ENCODE measurements at places on chromosomes 12 and 14.

GRCh38 chr14:38958589-38958988 is 144.4 kb downstream of the SEC23A start:
- DNase-seq: no peak

- DNase-seq: no peak
Measured at GRCh38 chr14:93778453-93778852, 9.8 kb downstream of the PRIMA1 start.

- DNase-seq: no peak
Measured at GRCh38 chr12:106757623-106758348, 16.7 kb upstream of the RIC8B start.

- DNase-seq: no peak
Measured at GRCh38 chr12:130482448-130482847, 144.8 kb downstream of the PIWIL1 start.

GRCh38 chr12:125892276-125892675 is 827.0 kb downstream of the AACS start:
- DNase-seq: no peak

GRCh38 chr14:38357557-38357956 is 101.7 kb upstream of the CLEC14A start:
- DNase-seq: no peak

DNA sequence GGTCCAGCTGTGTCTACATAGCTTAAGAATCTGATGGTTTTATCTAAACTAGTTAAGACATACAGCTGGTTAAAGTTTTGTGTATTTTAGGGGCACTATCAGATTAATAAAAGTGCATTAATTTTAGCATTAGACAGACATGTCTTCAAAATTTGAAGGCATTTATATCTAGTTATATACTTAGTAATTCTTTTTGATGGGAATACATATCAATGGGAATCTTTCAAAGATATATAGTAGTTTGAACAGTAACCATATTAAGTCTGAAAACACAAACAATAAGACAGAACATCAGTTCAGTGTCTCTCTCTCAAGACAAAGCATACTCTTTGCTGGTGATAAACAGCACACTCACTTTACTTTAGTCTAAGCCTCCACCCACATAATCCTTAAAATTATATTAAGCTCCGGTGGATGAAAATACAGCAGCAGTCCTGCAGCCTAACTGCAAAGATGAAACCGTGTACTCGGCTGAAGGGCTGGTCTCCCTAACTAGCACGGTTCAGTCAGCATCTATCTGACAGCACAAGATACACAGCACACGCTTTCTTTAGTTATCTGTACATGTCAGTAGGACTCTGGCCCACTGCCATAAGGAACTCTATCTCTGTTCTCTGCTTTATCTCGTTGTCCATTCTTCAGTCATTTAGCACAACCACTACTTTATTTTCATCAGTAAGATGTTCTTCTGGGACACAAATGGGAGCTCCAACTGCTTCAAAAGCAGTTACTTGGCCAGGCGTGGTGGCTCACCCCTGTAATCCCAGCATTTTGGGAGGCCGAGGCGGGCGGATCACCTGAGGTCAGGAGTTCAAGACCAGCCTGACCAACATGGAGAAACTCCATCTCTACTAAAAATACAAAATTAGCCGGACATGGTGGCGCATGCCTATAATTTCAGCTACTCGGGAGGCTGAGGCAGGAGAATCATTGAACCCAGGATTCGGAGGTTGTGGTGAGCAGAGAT is 80.5 kb downstream of the MED13L start:
- DNase-seq: no peak

- DNase-seq: no peak
Measured at GRCh38 chr12:75981247-75982168, 50.1 kb downstream of the PHLDA1 start.

- DNase-seq: no peak
Measured at GRCh38 chr14:72780751-72781150, 113.2 kb downstream of the DPF3 start.

- DNase-seq: no peak
Measured at GRCh38 chr12:50458606-50459005, 46.2 kb upstream of the DIP2B start.

- no peak for DNase-seq
Measured at GRCh38 chr12:5173511-5174011, 129.9 kb downstream of the KCNA5 start.

- DNase-seq: no peak
Measured at GRCh38 chr14:65846196-65846868, 433.8 kb downstream of the FUT8 start.

DNA sequence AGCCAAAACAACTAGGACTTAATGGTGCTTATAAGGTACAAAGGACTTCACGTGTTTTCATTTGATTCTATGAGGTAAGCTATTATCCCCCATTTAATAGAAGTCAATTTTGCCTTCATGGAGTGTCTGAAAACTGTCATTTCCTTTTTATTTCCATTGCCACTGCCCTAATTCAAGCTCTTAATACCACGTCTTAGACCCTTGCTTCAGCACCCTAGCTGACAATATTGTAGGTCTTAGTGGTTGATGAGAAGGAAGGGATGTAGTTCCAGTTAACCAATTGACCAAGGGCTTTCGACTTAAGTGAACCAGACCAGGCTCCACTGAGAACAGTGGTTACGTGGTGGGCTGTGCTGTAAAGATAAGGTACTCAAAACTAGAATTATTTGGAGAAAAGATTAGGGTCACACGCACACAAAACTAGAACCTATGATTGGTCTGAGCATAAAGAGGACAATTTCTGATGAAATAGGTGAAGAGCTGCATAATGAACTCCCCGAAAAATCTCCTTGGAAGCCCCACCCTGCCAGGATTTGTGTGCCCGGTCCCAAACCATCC is 9.6 kb upstream of the ASIC1 start:
- DNase-seq: no peak

DNA sequence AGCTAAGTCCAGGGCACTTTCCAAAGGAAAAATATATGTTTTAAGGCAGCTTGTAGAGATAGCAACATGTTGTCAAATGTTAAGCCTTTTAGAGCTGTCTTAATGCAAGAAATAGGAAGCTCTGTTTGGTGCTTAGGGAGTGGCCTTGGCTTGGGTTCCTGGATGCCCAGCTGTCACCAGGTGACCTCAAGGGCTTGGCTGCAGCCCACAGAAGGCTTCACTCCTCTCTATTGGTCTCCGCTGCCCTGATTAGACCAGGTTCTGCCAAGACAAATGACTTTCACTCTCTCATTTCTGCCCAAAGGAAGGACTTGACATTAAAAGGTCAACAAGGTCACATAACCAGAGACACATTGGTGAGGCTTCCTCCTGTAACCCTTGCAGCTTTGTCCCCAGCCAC is 76.8 kb downstream of the WSCD2 start:
- no peak for DNase-seq

- no peak for DNase-seq
Measured at GRCh38 chr14:50957296-50957695, 13.0 kb upstream of the PYGL start.

- DNase-seq: no peak
Measured at GRCh38 chr14:90900476-90901083, 84.3 kb upstream of the TTC7B start.

DNA sequence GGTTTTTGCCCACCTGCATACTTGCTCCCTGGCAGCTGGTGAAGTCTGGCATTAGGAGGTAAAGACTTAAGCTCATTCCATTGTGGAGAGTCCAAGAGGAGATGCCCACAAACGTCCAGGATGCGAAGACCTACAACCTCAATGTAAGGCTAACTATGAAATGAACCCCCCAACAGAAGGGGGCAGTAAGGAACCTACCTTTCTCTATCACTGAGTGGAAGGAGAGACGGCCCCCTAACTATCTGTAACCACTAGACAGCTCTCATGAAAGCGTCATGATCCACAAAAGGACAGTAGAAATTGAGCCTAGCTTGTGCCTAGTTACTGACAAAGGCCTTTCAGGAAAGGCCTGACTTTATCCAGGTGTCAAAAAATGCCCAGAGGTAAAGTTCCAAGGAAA is 55.3 kb downstream of the ZFYVE21 start:
- DNase-seq: no peak

- no peak for DNase-seq
Measured at GRCh38 chr12:46567667-46568066, 195.1 kb upstream of the SLC38A2 start.

GRCh38 chr12:57577981-57578758 is 12.8 kb upstream of the PIP4K2C start:
- no peak for DNase-seq

DNA sequence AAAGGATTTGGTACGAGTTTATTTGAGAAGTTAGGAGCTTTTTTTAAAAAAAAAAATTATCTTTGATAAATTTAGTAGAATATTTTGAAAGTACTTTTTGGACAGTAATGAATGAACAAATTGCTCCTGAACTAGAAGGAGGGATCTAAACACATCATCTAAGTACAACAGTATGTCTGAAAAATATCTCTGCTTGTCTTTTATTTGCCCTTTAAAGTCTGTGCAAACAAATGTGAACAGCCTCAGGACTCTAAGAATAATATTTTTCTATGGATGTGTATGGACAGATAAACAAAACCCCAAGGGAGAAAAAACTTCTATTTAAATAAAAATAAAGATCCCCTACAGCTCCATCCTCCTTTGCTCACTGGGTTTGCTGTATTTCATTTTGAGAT is 19.5 kb downstream of the FBXL14 start:
- DNase-seq: no peak

- DNase-seq: peak; percentile 19
Measured at GRCh38 chr12:42325653-42326474, at the start of the genes PPHLN1 and ZCRB1. Gene PPHLN1 (plus strand): TSS chr12:42326167. CDS start chr12:42335903, 9,736 bp downstream. Gene ZCRB1 (minus strand): TSS chr12:42326094. CDS start chr12:42324102, 1,992 bp downstream.

GRCh38 chr14:62289471-62289870 is 527.3 kb downstream of the SNAPC1 start:
- no peak for DNase-seq

GRCh38 chr14:69553252-69553651 is 21.4 kb downstream of the CCDC177 start:
- DNase-seq: no peak

DNA sequence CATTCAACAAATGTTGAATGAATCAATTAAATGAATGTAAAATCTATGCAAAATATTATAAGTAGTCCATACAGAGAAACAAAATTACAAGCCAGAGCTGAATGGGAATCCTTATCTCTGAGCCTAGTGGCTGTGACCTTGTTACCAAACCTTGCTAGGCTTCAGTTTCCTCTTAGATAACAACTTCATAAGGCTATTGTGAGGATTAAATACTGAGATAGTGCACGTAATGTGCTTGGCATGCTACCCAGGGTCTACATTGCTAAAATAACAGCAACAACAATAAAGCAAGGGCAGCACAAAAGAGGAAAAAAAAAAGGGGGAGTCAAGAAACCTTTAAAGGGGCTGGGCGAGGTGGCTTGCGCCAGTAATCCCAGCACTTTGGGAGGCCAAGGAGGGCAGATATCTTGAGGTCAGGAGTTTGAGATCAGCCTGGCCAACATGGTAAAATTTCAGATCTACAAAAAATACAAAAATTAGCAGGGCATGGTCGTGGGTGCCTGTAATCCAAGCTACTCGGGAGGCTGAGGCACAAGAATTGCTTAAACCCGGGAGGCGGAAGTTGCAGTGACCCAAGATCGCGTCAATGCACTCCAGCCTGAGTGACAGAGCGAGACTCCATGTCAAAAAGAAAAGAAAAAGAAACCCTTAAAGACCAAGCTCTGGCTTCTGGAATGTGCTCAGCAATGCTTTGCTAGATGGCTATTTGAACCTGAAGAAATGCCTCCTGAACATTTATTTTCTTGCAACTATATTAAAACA is 14.1 kb downstream of the STAB2 start:
- DNase-seq: no peak

DNA sequence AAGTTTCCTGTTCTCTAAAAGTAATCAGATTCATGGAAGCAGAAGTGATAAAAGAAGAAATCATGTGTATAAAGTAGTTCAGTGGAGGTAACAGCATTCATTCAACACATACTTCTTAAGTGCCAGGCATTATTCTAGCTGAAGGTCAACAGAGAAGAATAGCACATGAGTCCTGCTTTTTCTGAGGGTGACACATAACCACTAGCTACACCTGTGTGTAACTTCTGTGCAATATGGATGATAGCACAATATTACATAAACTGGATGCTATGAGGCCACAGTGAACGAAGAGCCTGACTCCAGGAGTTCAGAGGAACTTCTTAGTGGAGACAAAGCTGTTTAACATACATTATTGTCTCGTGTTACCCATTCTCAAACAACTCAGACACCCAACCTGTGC is 114.3 kb upstream of the PCED1B start:
- no peak for DNase-seq

GRCh38 chr12:67509666-67510386 is 138.7 kb upstream of the DYRK2 start:
- no peak for DNase-seq

- peak; percentile 14 for DNase-seq
Measured at GRCh38 chr12:60494244-60494643, 898.4 kb downstream of the SLC16A7 start.

- no peak for DNase-seq
Measured at GRCh38 chr14:74647678-74648461, 35.8 kb upstream of the LTBP2 start.

DNA sequence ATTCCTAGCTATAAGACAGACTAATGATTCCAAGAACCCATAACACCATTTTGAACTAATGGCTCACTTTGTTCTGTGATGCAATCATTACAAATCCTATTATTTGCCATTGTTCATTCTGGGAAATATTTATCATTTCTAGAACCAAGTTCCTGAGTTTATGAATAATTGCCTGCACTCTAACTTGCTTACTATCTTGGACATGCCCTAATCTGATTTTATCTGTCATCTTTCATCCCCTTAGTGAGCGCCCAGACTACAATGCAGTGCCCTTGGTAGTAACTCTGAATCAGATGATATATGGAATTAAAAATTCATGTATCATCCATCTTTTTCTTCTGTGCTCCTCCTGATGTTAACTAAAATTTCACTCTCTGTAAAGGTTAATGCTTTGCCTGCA is 703.1 kb upstream of the MDGA2 start:
- DNase-seq: no peak

GRCh38 chr12:95608252-95609033 is 57.2 kb upstream of the USP44 start:
- DNase-seq: peak; percentile 87

- no peak for DNase-seq
Measured at GRCh38 chr14:77955816-77956484, 156.0 kb downstream of the ADCK1 start.

DNA sequence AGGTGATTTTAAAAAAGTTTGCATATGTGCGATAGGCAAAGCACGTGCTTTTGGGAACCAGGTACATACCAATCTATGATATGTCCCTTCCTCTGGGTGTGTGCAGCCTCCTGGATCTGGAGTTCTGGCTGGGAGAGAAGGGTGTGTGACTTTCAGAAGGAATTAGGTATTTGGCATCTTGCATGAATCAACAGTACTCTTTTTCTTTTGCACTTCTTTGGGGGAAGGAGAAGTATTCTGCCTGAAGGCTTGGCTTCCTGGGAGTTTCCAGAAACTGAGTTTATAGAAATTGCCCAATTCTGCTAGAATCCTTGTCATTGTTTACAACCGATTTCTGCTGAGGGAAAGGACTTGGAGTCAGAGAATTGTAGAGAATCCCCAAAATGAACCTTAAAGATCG is 2.9 kb upstream of the CLMN start:
- no peak for DNase-seq

All from NCI-H2081 treated with DMSO at 0.1 percent for 48 hours (cell line).